ENCODE measurements at places on chromosomes 2 and 18.
A peak's percentile ranks its signal among the peaks of the same experiment; 100 is the strongest.

GRCh38 chr18:20971886-20972267, 139.7 kb downstream of the ROCK1 start:
- peak; percentile 1 for DNase-seq

GRCh38 chr2:164388511-164388910, 232.8 kb downstream of the GRB14 start:
- DNase-seq = no peak

- DNase-seq = no peak
Observed at GRCh38 chr18:76265497-76266235, 229.4 kb downstream of the ZNF516 start.

DNA sequence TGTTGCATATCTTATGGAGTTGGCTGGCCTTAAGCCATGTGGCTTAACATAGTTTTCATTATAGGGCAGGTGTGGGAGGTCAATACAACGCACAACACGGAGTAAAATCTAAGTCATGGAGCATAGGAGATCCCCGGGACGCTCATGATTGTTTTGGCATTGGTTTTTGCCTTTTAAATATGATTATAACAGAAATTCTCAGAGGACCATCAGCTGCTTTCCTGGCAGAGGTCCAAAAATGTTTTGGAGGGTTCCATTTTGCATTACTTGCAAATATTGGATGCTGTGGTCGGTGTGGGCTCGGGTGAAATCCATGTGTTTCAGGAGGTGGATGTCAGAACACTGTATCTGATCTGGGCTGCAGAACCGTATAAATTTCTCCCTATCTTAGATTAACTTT, 3.4 kb downstream of the NCOA1 start:
- no peak for DNase-seq

DNA sequence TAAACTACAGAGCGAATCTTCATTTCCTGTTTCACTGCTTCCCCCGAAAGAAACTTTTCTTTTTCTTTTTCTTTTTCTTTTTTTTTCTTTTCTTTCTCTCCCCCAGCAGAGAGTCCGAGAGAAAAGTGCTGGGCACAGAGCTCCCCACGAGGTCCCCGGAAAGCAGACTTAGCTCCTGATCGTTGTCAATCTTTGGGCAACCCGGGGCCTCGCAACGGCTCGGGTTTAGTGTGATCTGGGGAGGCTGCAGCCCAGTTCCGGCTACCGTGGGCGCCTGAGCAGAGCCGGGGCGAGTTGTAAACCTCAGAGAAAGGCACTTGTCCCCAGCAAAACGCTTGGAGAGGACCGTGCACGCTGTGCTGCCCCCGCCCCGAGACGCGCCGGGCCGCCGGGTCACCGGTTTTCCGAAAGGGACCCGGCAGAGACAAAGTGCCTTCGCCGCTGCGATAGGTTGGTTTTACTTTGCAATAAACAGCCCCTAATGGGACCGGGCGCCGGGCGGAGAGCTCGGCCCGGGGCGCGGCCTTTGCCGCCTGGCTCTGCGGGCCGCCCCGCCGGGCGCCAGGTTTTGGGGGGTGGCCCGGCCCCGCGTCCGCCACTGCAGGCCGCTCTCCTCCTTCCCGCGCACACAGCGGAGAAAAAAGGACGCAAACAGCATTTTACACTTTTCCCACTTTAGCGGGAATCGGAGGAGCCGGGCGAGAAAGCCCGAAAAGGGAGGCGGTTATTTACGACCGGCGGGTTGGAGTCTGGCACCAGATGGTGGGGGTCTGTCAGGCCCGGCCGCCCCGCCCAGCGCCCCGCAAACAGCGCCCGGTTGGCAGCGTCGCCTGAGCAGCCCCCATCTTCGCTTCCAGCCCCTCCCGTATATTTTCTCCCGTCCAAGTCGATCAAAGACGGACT, 136.0 kb downstream of the INSIG2 start:
- DNase-seq = no peak

DNA sequence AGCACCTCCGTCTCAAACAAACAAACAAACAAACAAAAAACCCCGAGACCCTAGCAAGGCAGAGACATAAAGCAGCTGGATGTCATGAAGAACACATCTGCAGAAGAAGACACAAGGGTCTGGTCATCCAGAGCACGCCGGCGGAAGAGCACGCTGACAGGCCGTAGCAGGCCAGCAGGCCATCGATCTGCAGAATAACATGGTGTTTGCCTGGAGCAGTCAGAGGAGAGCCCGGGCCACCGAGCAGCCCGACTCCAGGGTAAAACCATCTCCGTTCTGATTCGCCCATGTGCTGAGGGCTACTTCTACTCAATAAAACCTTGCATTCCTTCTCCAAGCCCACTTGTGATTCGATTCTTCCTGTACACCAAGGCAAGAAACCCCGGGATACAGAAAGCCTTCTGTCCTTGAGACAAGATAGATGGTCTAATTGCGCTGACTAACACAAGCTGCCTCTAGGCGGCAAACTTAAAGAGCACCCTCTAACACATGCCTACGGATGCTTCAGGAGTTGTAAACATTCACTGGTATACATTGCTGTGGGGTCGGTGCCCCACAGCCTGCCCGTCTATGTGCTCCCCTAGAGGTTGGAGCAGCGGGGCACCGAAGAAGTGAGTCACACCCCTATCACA, 549.8 kb upstream of the NRXN1 start:
- DNase-seq = no peak

GRCh38 chr2:55759271-55759921, 65.8 kb upstream of the PNPT1 start:
- no peak for DNase-seq

- peak; percentile 44 for DNase-seq
Observed at GRCh38 chr2:211396815-211397214, 840.4 kb downstream of the CPS1 start.

- DNase-seq = no peak
Observed at GRCh38 chr18:2672410-2672809, 16.9 kb downstream of the SMCHD1 start.

DNA sequence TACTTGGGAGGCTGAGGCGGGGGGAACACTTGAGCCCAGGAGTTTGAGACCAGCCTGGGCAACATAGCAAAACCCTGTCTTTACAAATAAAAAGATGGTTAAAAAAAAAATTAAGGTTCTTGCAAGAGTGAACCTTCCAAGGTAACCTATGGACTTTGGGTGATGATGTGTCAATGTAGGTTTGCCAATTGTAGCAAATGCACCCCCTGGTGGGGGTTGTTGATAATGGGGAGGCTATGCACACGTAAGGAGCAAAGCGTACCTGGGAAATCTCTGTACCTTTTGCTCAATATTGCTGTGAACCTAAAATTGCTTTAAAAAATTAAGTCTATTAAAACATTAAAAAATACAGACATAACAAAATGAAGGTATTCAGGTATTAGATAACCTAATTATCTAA, 70.4 kb downstream of the CWC22 start:
- DNase-seq = no peak

DNA sequence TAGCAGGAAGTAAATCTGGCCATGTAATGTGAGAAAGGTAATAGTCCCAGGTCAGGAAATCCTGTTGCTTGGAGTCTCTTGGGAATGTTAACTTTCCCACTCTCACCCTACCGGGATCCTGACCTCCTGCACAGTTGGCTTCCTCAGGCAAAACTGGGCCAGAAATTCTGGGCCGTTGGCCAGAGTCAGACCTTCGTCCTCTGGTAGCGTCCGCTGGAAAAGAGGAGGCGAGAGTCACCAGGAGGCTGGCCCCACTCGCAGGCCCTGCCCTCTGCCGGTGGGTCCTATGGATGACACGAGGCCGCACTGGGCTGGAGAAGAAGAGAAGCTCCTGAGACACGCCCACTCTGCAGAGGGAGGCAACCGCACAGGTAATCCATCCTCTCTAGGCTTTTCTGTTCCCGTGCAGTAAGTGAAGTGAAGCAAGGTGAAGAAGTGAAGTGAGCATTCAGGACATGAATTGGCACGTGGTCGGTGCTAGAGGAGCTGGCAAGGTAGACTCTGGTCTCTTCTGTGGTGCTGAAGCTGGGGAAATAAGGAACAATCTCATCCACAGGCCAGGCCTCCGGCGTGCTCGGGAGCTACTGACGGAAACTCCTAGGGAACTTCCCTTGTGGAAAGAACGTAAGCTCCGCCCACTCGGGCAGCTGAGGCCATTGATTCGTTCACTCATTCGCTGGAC, 182.7 kb upstream of the GLI2 start:
- no peak for DNase-seq

DNA sequence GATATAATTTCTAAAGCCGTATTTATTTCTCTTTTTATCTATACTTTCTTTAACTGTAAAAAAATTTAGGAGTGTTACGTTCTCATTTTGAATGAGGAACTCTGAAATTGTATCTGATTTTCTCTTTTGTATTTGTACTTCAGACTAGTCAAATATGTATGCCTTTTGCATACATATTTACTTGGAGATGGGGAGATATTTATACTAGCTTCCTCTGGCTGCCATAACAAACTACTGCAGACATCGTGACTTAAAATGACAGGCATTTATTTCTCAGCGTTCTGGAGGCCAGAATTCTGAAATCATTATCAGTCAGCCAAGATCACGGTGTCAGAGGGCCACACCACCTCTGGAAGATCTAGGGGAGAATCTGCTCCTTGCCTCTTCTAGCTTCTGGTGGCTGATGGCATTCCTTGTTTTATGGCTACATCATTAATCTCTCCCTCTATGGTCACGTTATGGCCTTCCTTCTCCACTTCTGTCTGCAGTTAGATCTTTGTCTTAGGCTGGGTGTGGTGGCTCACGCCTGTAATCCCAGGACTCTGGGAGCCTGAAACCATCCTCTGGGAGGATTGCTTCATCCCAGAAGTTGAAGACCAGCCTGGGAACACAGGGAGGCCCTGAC, 8.2 kb downstream of the LCLAT1 start:
- no peak for DNase-seq

- DNase-seq = peak; percentile 77
Observed at GRCh38 chr2:49616800-49617199, 462.5 kb upstream of the FSHR start.

DNA sequence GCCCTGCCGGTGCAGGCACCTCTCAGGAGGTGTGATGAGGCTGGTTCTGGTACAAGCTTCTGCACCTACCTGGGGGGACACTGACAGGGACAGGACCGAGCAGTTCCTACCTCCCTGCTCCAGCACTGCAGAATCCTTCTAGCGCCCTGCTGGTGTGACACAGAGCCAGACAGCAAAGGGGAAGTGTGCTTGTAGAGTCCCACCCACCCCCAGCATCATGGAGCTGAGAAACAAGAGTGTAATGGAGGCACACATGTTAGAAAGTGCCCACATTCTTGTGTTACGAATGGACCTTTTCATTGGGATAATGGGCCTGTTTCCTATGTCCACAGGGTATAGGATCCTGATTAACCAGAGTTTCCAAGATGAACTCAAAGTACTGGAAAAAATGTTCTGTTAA, 38.3 kb downstream of the OXER1 start:
- DNase-seq = no peak

DNA sequence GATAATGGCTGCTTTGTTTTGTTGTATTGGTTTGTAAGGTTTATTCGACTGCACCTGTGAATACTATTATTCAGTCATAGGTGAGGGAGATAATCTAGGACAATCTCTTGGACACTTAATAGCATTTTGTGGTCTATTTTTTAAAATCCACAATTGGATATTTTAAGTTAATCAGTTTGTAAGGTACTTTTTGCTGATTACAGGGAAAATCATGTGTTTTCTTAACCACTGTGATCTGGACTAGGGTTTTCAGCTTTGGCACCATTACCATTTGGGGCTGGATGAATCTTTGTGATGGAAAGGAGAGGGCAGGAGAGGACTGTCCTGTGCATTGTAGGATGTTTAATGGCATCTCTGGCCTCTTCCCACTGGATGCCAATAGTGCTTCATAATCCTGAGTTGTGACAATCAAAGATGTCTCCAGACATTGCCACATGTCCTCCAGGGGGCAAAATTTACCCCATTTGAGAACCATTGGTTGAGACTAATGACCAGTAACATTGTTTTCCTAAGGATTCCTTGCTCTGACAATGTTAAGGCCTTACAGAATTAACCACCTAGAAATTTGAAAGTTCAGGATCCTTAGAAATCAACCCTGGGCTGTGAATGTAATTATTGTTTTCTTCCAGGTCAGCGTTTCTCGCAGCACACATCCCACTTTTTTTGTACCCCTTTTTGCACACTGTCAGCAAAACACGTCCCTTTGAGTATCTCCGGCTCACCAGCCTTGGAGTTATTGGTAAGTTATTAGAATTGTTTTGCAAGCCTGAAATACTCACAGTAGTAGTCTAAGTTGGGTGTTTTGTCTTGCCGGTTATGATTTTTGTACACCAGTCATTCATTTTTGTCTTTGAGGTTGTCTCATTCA, 15.6 kb downstream of the CNOT9 start:
- no peak for DNase-seq

DNA sequence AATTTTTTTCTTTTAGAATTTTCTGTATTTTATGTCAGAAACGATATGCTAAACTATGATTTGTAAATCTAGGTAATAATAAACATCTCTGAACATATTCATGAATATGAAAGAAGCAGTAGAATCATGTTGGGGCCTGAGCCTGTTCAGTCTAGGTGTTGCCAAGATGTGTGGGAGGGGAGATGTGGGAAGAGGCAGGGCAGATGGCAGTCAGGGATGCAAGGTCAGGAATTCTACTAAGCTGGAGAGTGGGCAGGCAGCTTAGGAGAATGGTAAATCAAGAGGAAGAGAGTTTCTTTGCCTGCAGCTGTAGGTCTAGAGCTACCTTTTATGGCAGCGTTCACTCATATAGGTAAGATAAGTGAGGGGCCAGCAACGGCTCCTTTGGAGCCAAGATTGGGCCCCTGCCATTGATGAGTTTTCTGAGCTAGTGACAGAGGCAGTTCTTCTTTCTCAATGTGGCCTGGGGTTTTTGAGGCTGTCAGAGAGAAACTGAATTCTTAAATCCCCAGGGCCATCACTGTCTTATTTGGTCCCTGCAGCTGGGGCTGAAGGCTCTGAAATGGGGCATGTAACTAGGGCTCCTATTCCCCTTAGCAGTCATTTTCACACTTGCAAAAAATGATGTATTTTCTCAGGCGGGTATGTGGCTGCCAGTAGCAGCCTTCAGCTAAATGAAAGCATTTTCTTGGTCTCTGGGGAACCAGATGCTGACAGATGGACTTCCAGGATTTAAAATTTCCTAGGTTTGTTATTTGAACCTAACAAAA, 232.8 kb downstream of the PIK3C3 start:
- peak; percentile 52 for DNase-seq

DNA sequence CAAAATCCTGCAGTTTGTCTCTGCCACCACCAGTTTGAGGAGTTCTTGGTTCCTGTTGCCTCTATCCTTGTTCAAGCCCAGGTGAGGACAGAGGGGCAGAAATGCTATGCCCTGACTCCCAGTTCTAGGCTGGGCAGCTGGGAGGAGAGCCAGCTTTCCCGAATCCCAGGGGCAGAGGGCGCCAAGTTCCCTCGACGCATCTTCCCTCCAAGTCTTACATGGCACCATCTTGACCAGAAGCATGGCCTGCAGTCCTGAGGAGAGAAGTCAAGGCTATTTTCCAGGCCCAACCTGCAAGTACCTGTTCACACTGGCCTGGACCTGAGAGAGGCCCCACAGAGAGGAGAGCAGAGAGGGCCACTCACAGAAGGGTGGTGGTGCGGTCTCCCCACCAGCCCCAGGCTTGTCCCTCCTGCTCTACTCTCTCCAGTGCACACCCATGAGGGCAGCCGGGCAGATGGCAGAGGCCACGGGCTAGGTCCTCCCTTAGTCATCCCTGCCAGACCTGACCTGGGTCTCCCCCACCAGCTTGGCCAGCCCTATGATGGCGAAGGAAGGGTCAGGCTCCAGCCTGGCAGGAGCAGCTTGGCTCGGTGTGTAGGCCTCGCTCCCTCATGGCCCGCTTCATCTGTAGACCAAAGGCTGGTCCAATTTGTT, 115.7 kb upstream of the MSTN start:
- DNase-seq = no peak

- no peak for DNase-seq
Observed at GRCh38 chr18:73286584-73286983, 418.8 kb upstream of the NETO1 start.

- no peak for DNase-seq
Observed at GRCh38 chr2:39390216-39390615, 46.9 kb downstream of the MAP4K3 start.

GRCh38 chr2:195659982-195660890, 3.2 kb downstream of the SLC39A10 start:
- DNase-seq = peak; percentile 68

All from NCI-H1694 treated with DMSO at 0.1 percent for 48 hours (cell line).